T-helper 2 cell (primary cell): ENCODE measurements at places on chromosomes 6 and 20.
A peak's percentile ranks its signal among the peaks of the same experiment; 100 is the strongest.

DNA sequence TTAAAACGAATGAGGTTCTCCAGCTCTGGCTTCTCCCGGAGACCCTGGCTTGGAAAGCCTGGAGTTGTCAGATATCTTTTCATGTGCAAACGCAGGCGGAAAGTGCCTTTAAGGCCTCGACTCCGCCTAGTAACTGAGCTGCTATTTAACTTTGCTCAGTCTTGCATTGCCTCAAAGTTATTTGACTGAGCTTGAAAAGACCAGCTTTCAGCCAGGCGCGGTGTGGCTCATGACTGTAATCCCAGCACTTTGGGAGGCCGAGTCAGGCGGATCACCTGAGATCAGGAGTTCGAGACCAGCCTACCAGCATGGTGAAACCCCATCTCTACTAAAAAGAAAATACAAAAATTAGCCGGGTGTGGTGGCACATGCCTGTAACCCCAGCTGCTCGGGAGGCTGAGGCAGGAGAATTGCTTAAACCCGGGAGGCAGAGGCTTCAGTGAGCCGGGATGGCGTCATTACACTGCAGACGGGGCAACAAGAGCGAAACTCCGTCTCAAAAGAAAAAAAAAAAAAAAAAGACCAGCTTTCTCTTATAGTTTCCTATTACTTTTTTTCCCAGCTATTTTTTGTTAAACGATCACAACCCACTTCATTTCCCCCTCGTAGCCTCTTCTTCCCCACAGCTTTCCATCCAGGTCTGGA lies 1.9 kb downstream of the GCNT2 start:
- DNase-seq = no peak

GRCh38 chr6:150751296-150751695 lies 114.2 kb upstream of the MTHFD1L start:
- no peak for DNase-seq

DNA sequence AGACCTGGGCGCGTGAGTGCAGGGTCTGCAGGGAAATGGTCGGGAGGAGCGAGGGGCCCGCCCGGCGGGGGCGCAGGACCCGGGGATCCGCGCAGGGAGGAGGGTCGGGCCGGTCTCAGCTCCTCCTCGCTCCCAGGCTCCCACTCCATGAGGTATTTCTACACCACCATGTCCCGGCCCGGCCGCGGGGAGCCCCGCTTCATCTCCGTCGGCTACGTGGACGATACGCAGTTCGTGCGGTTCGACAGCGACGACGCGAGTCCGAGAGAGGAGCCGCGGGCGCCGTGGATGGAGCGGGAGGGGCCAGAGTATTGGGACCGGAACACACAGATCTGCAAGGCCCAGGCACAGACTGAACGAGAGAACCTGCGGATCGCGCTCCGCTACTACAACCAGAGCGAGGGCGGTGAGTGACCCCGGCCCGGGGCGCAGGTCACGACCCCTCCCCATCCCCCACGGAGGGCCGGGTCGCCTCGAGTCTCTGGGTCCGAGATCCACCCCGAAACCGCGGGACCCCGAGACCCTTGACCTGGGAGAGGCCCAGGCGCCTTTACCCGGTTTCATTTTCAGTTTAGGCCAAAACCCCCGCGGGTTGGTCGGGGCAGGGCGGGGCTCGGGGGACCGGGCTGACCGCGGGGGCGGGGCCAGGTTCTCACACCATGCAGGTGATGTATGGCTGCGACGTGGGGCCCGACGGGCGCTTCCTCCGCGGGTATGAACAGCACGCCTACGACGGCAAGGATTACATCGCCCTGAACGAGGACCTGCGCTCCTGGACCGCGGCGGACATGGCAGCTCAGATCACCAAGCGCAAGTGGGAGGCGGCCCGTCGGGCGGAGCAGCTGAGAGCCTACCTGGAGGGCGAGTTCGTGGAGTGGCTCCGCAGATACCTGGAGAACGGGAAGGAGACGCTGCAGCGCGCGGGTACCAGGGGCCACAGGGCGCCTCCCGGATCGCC lies 54.2 kb upstream of the HLA-A start:
- peak; percentile 86 for DNase-seq

DNA sequence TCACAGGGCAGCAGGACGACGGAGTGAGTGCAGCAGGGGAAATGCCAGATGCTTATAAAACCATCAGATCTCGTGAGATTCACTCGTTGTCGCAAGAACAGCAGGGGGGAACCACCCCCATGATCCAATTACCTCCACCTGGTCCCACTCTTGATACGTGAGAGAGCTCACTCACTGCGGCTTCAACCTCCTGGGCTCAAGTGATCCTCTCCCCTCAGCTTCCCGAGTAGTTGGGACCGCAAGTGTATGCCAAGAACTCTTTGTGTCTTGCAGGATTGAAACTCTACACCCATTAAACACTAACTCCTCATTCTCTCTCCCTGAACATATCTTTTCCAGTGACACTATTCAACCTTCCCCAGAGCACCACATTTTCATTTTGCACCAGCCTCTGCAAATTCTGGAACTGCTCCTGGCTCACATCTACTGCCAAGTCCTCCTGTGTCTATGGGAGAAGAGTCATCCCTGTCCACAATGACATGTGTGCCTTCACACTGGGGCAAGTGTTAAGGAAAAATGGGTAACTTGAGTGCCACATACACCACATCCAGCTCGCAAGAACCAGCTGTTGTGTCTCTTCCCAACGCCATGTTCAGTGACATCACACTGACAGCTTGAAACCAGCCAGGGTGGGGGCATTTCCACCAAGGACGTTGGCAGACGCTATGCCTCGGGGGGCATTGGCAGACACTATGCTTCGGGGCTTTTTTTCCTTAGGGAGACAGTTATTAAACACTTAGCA lies 14.7 kb upstream of the TAF4 start:
- DNase-seq = no peak

GRCh38 chr20:32454164-32455145 lies 96.3 kb downstream of the ASXL1 start:
- DNase-seq = no peak

GRCh38 chr20:47676912-47677634 lies 108.2 kb downstream of the SULF2 start:
- DNase-seq = no peak

- DNase-seq = no peak
Measured at GRCh38 chr20:48744515-48744914, 83.3 kb downstream of the PREX1 start.

DNA sequence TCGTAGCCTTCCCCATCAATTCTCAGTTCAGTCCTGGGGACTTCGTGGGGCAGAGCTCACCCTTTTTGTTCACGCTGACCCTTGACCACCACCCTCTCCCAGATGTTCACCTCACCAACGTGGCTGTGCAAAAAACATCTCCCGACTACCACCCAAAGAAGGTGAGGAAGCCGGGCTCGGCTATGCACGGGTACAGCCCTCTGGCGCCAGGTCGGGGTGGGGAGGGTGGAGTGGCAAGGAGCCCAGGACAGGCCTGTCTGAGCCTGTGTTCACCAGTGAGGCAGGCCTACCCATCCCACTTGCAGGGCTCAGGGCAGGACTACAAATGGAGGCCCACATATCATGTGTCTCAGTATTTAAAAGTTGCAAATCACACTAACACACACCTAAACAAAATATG lies 18.1 kb downstream of the PDRG1 start:
- no peak for DNase-seq

- DNase-seq = no peak
Measured at GRCh38 chr6:16060039-16060438, 68.8 kb upstream of the MYLIP start.

- no peak for DNase-seq
Measured at GRCh38 chr6:145898376-145898775, 65.8 kb downstream of the SHPRH start.

GRCh38 chr6:144075187-144075586 lies 20.2 kb downstream of the SF3B5 start:
- no peak for DNase-seq

DNA sequence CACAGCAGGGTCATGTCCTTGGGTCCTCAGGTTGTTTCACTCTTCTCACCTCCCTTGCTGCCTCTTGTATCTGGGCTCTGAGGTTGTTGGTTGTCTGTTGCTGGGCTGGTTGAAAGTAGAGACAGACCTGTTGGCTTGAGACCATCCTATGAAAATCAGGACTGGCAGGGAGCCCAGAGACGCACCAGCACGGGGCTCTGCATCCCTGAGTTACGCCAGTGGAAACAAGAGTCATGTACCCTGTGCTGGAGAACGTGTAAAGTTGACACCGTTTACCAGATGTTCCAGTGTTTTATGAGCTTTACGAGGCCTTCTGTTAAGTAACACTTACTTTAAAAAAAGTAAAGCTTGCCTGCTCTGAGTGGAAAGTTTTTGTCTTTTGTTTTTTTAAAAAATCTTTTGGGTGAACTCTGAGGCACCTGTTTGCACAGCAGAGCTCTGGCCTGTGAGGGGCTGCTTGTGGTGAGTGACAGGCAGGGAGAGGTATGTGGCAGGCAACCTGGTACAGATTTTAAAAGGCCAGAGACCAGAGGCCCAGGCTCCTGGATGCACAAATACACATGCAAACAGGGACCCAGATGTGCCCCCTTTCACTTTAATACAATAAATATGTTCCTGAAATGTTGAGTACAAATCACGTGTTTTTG lies 260.0 kb upstream of the SUPT3H start:
- DNase-seq = no peak

- DNase-seq = no peak
Measured at GRCh38 chr20:49656304-49656703, 57.4 kb downstream of the B4GALT5 start.

GRCh38 chr6:111997853-111998208 lies 56.1 kb upstream of the CCN6 start:
- DNase-seq = no peak

DNA sequence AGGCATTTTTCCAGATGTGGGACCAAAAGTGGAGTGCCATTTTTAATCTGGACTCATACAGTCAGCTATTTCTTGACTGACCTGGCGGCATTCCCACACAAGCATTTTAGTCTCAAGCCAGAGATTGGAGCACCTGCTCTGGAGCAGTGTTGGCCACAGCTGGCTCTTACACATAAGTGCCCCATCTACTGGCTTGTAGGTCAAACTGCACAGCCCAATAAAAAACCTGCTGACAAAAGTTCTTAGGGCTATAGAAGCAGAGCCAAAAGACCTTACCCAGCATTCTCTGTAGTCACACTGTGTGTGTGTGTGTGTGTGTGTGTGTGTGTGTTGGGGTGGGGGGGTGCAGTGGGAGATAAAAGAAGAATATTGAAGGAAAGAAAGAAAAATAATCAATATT lies 38.6 kb upstream of the SENP6 start:
- DNase-seq = peak; percentile 51

DNA sequence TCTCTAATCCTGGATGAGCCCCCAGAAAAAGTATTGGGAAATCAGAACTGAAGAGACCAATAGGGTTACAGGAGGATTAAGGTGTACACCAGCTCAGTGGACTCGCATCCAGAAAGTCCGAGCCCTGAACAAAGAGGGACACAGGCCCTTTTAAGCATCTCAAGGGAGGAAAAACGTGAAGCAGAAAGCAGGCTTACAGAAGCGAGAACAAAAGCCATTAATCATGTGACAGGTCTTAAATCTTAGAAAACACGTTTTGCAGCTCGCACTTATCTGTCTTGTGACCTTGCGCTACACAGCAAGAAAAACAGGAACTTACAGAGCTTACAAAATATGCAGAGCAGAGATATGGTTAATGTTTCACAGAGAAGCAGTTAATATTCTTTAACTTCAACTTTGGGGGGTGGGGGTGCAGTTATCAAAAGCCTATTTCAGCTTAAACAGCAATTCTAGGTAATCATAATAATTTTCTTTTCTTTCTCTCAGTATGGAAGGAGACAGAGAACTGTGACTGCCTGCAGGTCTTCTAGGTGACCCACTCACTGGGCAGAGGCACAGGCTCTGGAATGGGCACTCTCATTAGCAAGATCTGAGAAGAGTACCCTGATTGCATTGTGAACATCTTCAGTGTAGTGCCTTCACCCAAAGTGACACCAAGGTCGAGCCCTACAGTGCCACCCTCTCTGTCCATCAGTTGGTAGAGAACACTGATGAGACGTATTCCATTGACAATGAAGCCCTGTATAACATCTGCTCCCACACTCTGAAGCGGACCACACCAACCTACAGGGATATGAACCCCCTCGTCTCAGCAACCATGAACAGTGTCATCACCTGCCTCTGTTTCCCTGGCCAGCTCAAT lies 65.0 kb upstream of the MOCS1 start:
- no peak for DNase-seq
